Activated T-helper 17 cell treated with anti-CD3 and anti-CD28 coated beads, Interleukin-2, amount 50 U/mL, for 72 hours (primary cell): ENCODE measurements at places on chromosomes 11 and 22. TPM values are rescaled to one million over a fixed set of nuclear protein-coding genes. Genes with fewer than 3 reads are reported as not detected.
A peak's percentile ranks its signal among the peaks of the same experiment; 100 is the strongest.

The GPR137 gene
- 41.4 TPM for total RNA-seq

GRCh38 chr11:69280994-69281393 is 13.0 kb upstream of the MYEOV start:
- H3K36me3 ChIP-seq = no peaks in the 10 kb centered on the region
- H3K27me3 ChIP-seq = peaks cover 4% of the 10 kb centered on the region
- H3K27ac ChIP-seq = no peak overlapping the region
- no peaks in the 10 kb centered on the region for H3K4me1 ChIP-seq
- no peak for ATAC-seq
- H3K4me3 ChIP-seq = no peak overlapping the region

GRCh38 chr11:128701086-128701485 is 7.2 kb downstream of the FLI1 start:
- H3K27me3 ChIP-seq = no peaks in the 10 kb centered on the region
- H3K27ac ChIP-seq = peak overlapping the region; percentile 56
- H3K4me3 ChIP-seq = peak overlapping the region; percentile 30
- H3K36me3 ChIP-seq = peaks cover 64% of the 10 kb centered on the region
- H3K4me1 ChIP-seq = peaks cover 67% of the 10 kb centered on the region

GRCh38 chr11:57874981-57875380 is 113.4 kb downstream of the CTNND1 start:
- H3K27me3 ChIP-seq = peaks cover 9% of the 10 kb centered on the region
- no peaks in the 10 kb centered on the region for H3K4me1 ChIP-seq
- H3K36me3 ChIP-seq = no peaks in the 10 kb centered on the region
- no peak overlapping the region for H3K27ac ChIP-seq
- H3K4me3 ChIP-seq = no peak overlapping the region

DNA sequence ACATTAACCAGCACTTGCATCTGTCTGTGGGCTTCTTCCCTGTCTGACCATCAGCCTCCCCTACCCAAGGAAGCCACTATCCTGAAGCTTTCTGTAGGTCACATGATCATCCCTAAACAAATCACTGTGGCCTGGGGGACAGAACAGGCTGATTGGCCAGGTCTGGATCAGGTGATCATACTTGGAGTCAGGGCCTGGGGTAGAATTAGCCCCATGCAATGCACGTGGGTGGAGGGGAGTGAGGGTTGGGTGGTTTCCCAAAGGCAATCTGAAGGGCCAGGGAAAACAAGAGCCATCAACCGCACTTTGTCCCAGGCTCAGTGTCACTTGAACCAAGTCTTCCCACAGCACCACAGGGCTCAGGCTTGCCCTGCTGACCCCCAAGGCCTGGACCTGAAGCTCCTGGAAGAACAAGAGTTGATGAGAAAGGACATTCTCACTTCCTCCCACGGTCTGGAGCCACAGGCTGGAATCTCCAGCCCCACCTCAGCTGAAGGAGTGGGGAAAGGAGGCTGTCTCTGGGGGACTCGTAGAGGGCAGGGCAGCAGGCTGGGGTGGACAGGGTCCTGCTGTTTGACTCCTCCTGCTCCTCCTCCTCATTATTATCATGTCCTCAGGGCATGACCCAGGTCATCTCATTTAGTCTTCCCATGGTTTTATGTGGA is 31.5 kb upstream of the TSPAN18 start:
- peaks cover 4% of the 10 kb centered on the region for H3K27me3 ChIP-seq
- H3K4me1 ChIP-seq = peaks cover 12% of the 10 kb centered on the region
- peak overlapping the region; percentile 76 for H3K27ac ChIP-seq
- no peak for ATAC-seq

- no peaks in the 10 kb centered on the region for H3K4me1 ChIP-seq
- no peaks in the 10 kb centered on the region for H3K27me3 ChIP-seq
- H3K36me3 ChIP-seq = no peaks in the 10 kb centered on the region
- H3K4me3 ChIP-seq = no peak overlapping the region
- no peak overlapping the region for H3K27ac ChIP-seq
Measured at GRCh38 chr11:29781268-29781667, 235.6 kb downstream of the KCNA4 start.

- H3K27ac ChIP-seq = peak overlapping the region; percentile 88
- no peaks in the 10 kb centered on the region for H3K27me3 ChIP-seq
- peaks cover 44% of the 10 kb centered on the region for H3K4me1 ChIP-seq
Measured at GRCh38 chr22:37281646-37282384, 493 bp upstream of the CYTH4 start.
